ENCODE measurements at places on chromosomes 6 and 20.

DNA sequence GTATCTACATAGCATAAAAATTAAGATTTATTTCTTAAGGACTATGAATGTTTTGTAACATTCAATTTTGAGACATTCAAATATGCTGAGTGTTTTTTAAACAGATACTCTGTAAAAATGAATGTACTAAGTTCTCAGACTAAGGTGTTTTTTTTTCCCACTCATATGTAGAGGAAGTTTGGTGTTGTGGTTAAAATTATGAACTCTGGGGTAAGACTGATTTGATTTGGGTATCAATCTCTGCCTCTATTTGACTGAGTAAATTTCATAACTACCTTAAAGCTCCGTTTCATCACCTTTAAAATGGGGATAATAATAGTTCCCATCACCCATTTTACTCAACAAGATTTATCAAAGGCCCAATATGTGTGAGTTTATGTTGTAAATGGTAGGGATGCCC, 386.6 kb upstream of the FLRT3 start:
- H3K36me3 ChIP-seq: no peaks in the 10 kb centered on the region
- H3K27ac ChIP-seq: no peak overlapping the region
- no peak for DNase-seq
- no peaks in the 10 kb centered on the region for H3K27me3 ChIP-seq

GRCh38 chr6:14092838-14093789, 24.5 kb upstream of the CD83 start:
- H3K4me1 ChIP-seq: peaks cover 7% of the 10 kb centered on the region
- H3K27ac ChIP-seq: no peak overlapping the region
- H3K4me3 ChIP-seq: no peak overlapping the region
- no peaks in the 10 kb centered on the region for H3K36me3 ChIP-seq
- no peaks in the 10 kb centered on the region for H3K27me3 ChIP-seq

DNA sequence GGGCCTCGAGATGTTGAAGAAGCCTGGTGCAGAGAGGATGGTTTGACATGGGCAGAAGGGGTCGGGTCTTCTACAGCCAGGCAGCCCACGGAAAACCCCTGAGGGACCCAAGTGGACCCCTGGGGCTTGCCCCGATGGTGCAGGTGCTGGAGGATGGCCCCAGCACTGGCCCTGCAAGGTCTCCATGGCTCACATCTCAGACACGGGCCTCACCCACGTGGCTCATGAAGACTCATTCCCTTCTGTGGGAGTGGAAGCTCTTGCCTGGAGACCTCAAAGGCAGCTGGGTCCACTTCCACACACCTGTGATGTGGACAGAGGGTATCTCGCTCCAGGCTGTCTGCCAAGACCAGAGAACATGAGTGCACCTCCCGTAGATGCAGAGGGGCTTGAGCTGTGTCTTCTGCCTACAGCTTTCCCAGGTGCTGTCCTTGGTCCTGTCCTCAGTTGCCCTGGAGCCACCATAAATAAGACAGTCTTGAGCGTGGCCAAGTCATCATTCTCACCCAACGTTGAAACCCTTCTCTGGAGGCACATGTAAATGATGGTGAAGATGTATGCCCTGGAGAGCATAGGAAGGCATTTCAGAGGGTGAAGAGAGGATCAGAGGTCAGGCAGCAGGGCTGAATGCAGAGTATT, 108.0 kb downstream of the SYNDIG1 start:
- H3K4me1 ChIP-seq: no peaks in the 10 kb centered on the region
- no peak for DNase-seq
- H3K4me3 ChIP-seq: no peak overlapping the region
- H3K27me3 ChIP-seq: no peaks in the 10 kb centered on the region

- no peaks in the 10 kb centered on the region for H3K27me3 ChIP-seq
- no peak for DNase-seq
- H3K4me1 ChIP-seq: no peaks in the 10 kb centered on the region
- H3K36me3 ChIP-seq: no peaks in the 10 kb centered on the region
- H3K4me3 ChIP-seq: no peak overlapping the region
- no peak overlapping the region for H3K27ac ChIP-seq
These were observed 159.1 kb downstream of the SOBP start for GRCh38 chr6:107648983-107649382.
